Effector CD4-positive, alpha-beta T cell (primary cell): ENCODE measurements at places on chromosomes 11 and 22.
A peak's percentile ranks its signal among the peaks of the same experiment; 100 is the strongest.

GRCh38 chr22:22395245-22395644 is 113.3 kb downstream of the ZNF280B start:
- DNase-seq: no peak

DNA sequence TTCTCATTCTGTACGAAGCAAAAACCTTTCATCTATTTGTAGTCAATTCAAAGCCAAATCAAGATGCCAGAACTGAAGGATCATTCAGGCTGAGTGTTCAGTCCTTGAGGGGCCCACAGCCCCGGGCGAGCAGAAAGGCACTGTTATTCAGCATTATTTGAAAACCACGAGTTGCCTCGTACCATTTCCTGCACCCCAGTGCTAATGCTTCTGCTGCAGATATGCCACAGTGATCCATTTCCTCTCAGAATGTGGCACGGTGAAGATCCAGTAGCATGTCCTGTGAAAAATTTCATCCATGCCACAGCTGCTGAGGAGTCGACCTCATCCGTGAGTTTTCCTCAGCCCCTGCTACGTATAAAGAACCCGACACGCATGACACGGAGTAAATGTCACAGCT is 85.4 kb downstream of the OSBP2 start:
- DNase-seq: no peak

- no peak for DNase-seq
Measured at GRCh38 chr11:128568166-128568778, 19.1 kb downstream of the ETS1 start.

- DNase-seq: no peak
Measured at GRCh38 chr11:26947904-26948639, 45.8 kb upstream of the FIBIN start.

GRCh38 chr11:18001191-18001590 is 11.7 kb downstream of the SERGEF start:
- no peak for DNase-seq

DNA sequence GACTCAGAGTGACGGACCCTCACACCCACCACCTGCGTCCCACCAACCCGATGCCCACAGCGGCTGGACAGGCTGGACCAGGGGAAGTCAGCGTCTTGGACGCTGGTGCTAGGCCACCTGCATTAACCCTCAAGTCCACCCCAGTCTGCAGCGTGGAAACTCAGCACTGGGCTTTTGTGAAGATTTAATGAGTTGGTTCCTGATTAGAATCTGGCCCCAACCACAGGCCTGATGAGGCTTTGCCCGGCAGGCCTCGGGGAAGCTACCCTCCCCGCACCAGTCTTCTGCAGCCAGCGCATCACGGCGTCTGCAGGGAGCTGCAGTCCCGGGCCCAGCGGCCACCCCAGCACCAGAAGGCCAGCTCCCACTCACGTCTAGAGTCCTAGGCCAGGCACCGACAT is 101.0 kb downstream of the BRD1 start:
- no peak for DNase-seq

DNA sequence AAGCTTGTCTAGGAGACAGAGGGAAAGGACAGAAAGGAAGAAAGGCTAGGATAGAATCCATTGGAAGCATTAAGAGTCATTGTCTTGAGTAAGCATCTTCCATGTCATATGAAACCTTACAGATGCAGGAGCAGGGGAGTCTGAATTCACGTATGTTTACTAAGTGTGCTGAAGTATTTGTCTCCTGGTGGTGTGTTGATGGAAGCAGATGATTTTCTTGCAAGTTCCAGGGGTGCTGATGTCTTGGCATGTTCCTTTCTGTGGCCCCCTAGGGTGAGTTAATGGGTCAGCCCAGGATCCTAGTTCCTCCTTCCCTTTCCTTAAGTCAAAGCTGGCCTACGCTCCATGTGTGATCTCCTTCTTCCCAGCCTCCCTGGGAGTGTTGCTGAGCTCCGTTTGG is 110.2 kb downstream of the TEAD1 start:
- no peak for DNase-seq

- DNase-seq: no peak
Measured at GRCh38 chr11:65915101-65915820, 3.6 kb downstream of the C11orf68 start.

GRCh38 chr22:47357086-47357485 is 594.6 kb downstream of the TBC1D22A start:
- no peak for DNase-seq

- no peak for DNase-seq
Measured at GRCh38 chr22:43851979-43852307, 10.4 kb downstream of the SULT4A1 start.

- no peak for DNase-seq
Measured at GRCh38 chr11:5065027-5065426, 4.3 kb upstream of the OR52E1 start.

DNA sequence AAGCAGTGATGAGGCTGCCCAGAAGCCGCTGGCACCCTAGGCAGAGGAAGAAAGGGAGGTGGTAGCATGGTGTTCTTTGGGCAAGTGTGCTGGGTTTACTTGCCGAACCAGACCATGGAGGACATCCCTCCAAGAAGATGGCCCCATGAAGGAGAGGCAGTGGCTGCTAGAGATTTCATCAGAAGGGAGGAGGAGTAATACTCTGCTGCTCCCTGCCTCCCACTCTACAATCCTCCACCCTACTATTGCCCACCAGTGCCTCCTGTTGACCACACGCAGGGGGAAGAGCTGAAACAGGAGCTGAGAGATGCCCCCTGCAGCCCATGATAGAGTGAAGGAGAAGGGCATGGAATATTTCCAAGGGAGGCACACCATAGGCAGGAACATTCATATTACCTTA is 51.0 kb upstream of the PRSS23 start:
- no peak for DNase-seq

DNA sequence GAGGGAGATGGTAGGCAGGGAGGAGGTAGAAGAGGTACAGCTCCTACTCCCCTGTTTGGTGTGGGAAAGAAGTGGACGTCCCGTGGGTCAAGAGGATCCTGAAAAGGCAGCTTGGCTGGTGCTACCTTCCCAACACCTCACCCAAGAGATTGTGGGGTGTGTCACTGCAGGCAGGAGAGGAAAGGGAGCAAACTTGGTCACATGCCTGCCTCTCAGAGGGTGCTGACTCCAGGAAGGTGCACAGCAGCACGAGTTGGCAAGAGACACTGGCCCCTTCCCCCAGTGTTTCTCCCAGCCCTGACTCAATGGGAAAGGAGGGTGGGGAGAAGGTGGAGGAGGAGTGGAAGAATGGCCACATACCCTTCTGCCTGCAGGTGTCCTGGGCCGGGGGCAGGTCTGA is 99.6 kb downstream of the CSNK2A3 start:
- no peak for DNase-seq

DNA sequence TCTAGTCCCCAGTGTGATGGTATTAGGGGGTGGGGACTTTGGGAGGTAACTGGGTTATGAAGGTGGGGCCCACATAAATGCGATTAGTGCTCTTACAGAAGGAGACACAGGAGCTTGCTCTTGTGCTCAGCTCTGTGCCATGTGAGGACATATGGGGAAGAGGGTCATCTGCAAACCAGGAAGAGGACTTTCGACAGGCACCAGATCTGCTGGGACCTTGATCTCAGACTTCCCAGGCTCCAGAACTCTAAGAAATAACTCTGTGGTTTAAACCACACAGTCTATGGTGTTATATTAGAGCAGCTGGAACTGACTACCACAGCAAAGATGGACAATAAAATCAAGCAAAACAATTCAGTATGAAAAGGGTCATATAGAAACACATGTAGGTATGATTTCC is 26.7 kb downstream of the NNMT start:
- DNase-seq: no peak

- no peak for DNase-seq
Measured at GRCh38 chr22:49432211-49432896, 395.3 kb downstream of the BRD1 start.

DNA sequence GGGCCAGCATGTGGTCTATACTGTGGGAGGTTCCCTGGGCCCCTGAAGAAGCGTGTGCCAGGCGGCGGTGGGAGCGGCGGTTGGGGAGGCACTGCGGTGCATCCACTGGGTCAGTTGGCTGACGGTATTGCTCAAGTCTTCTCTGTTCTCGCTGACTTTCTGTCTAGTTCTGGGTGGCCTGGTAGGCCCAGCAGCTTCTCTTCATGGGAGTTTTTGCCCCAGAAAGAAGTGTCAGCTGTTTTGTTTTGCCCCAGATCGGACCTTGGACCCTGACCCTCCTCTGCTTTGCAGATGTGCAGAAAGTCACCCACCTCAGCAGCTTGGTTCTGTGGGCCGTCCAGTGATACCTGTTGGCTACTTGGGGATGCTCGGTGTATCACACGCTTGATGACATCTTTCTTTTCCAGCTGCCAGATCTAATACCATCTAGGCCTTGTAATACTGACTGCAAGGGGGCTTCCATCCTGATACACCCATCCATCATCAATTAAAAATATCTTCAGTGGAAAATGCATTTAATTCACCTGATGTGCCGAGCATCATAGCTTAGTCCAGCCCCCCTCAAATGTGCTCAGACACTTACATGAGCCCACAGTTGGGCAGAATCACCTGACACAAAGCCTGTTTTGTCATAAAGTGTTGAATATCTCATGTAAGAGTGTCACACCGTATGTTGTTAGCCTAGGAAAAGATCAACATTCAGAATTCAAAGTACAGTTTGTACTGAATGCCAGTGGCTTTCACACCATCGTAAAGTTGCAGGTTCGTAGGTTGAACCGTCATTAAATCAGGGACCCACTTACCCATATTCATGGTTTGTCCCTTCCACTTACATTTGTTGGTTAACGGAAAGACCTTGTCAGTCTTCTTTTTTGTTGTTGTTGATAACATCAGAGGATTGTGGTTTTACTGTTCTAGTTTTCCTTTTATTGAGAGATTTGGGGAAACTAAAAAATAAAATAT is 13.9 kb downstream of the ZBED4 start:
- DNase-seq: no peak

GRCh38 chr11:86693518-86693917 is 21.1 kb upstream of the ME3 start:
- no peak for DNase-seq

DNA sequence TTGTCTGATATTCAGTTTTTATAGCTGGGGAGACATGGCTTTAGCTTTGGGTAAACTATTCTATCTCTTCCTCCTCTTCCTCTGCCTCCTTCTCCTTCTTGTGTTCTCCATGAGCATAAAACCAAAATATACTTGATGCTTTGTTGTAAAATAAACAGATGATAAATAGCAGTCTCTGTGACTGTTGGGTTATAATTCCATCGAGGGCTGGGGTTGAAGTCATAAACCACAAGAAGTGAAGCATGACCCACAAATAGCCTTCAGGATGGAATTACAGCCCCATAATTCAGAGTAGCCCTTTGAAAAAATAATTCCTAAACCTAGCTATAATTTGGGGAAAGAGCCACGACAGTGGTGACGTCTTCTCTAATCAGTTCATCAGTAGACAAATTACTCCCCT is 177.7 kb downstream of the SNX19 start:
- no peak for DNase-seq

GRCh38 chr11:78921509-78921908 is 346.8 kb upstream of the NARS2 start:
- DNase-seq: no peak

DNA sequence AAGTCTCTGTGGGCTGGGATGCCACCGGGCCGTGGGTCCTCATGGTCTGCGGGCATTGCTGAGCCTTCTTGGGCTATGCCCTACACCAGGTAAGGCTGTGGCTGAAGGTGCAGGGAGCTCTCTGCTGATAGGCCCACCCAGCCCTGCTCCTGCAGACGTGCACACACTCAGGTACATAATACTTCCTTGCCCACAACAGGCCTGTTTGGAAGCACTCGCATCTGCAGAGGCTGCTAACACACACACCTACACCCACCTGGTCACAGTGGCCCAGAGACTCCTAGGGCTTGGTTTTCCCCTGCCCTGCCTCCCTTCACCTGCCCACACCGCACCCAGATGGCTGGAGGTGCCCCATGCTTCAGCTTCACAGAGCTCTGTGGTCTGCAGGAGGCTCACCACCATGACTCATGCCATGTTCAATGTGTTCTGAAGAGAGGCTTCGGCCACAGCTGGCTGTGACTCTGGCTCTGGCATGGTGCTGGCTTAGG is 72.8 kb upstream of the KCNQ1OT1 start:
- DNase-seq: peak; percentile 1

DNA sequence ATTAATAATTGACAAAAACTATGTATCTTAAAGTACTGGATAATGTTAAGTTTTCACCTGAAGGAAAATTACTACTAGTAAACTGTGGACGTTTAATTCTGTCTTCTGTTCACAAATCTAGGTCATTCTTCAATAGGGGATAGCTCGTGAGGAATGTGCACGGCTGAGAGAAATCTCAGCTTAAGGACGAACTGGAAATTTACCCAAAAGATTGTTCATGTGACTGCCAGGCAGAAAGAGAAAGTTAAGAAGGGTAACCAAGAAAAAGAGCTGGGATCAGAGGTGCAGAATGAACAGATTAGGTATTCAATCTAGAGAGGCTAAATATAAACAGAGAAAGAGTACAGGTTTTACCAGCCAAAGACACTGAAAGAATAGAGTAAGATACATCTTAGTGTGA is 245.3 kb downstream of the CASP12 start:
- DNase-seq: no peak

GRCh38 chr11:10114593-10115404 is 179.2 kb downstream of the SBF2 start:
- DNase-seq: no peak

DNA sequence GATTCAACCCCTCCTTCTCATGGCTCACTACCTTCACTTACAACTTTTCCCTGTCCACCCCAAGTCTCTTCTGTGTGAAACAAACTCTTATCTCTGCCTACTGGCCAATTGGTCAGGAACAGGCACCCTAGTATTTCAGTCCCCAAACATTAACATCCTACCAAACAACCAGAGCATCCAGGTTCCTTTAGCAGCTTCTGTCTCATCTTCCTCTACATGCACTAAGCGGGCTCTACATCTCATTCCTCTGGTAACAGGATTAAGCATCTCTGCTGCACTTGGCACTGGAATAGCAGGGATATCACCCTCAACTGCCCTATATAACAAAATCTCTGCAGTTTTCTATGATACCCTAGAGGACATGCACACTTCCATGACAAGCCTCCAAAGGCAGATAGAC is 116.2 kb downstream of the JRKL start:
- DNase-seq: no peak

GRCh38 chr22:25638638-25639037 is 74.2 kb downstream of the GRK3 start:
- no peak for DNase-seq

- no peak for DNase-seq
Measured at GRCh38 chr11:96390488-96390792, 627 bp downstream of the JRKL start.
